ENCODE measurements at places on chromosomes 12 and 14.

DNA sequence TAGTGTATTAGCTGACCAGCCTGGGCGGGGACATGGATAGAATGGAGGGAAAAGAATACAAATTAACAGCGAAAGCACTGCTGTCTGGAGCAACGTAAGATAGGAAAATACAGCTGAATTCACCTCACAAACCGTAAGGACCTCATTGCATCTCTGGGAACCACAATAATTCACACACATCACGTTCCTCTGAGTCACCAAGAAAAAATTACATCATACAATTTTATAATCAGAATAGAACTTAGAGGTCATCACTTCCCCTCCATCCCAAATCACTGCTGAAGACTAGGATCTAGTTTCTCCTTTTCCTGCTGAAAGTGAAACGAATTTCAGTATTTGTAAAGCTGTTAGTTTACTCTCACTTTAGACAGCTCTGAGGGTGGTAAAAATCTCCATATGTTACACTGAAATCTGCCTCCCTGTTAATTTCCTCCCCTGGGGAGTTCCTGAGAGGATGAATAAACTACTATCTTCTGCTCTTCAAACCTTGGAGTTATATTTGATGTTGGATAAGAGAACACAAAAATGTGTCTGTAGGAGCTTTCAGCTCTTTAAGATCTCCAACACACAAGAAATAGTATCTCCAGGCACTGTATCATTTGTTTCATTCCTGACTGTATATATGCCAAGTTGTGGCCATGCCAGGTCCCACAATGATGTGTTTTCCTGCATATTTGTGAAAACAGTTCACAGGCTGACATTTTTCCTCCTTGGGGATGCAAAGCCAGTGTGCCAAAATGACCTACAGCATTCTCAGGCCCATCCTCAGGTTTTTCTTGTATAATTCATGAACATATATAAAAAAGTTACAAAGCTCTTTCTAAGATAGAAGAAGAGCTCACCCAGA lies 63.8 kb upstream of the SSTR1 start:
- no peak for DNase-seq

DNA sequence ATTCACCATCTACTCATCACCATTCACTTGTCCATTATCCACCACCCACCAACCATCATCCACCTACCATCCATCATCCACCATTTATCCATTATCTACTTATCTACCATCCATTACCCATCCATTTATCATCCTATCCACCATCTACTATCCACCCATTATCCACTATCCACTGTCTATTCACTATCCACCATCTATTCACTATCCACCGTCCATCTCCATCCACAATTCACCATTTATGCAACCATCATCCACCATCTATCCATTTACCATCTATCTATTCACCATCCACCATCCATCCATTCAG lies 1.5 kb upstream of the AMN start:
- DNase-seq = no peak

DNA sequence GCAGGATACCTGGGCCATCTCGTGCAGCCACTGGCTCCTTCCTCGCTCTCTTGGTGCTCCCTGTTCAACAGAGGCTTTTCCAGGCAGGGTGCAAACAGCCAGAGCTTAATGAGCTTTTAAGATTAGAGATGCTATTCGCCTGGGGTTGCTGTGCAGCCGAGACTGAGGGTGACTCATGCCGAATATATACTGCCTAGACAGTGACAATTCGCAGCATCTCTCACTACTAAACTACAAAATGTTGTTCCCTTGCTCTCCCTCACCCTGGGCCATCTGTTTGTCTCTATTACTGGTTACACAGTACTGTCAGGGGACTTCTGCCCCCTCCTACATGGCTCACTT lies 26.0 kb upstream of the TESC start:
- no peak for DNase-seq

- DNase-seq = no peak
Measured at GRCh38 chr14:32332415-32333316, 3.6 kb downstream of the AKAP6 start.
